ENCODE measurements at places on chromosomes 3 and 15.

- no peak for DNase-seq
Observed at GRCh38 chr15:98147415-98147814, 186.9 kb downstream of the ARRDC4 start.

DNA sequence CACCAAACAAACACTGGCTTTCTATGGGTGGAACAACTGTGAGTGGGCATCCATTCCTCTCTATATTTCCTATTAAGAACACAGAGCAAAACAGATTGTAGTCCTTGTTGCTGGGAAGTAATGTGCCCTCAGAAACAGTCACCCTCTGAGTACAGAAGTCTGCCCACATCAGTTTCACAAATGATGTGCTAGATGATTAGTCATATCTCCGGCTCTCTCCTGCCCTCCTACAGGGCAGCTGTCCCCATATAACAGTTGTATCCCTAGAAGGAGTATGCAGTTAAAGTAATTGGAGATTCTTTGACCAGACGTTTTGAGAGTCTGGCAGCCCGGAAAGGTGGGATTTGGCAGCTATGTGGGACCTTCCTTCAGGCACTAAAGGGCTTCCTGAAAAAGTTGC lies 159.9 kb downstream of the APBA2 start:
- peak; percentile 58 for DNase-seq

- DNase-seq, result no peak
Observed at GRCh38 chr3:965826-966225, 127.0 kb upstream of the CNTN6 start.

GRCh38 chr3:143255739-143256138 lies 136.2 kb downstream of the CHST2 start:
- DNase-seq, result no peak

DNA sequence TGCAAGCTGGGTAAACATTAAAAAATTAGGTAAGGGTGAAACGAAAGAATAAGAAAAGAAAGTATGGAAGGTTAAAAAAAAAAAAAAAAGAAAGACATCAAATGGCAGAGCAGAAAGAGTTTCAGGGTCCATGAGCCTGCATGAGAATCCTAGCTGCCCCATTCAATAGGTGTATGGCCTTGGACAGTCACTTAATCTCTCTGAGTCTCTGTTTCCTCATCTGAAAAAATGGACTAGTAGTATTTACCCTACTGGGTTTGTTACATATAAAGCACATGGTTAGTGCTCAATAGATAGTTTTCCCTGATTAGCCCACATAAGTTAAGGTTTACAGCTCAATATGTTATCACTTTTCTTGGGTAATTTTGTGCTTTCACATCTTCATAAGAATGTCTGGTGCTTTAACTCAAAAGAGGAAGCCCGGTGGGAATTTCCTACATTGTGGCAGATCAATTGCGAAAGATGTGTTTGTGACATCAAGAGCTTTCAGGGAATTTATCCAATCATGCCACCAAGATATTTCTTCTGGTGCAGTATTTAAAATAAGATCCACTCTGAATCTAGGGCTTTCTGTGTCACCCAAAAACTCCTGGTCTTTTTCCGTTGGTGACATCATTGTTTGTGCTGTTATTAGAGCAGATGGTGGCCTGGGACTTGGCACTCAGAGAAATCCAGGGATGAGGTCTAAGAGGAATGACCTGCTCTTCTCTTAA lies 57.2 kb upstream of the UBE2E1 start:
- peak; percentile 18 for DNase-seq

DNA sequence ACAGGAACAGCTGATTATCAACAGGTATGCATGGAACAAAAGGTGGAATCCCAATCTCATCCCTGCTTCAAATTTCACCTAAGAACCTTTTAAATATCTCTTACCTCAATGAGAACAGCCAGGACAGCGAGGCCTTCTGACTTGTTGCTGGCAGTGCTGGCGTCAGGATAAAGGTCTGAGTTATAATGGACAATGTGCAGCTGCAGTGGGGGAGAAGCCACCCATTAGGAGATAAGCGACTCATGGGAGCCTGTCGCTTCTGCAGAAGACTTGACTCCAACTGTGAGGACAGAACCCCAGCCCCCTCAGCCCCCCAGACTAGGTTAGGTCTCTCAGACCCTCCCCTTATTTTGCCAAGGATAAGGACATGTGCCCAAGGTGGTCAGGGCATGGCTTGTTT lies 39.7 kb downstream of the CA12 start:
- no peak for DNase-seq

Data from fibroblast of skin of back (primary cell).